ENCODE measurements at places on chromosomes 7 and 10.

- DNase-seq = no peak
Observed at GRCh38 chr7:70152313-70152712, 554.0 kb downstream of the AUTS2 start.

DNA sequence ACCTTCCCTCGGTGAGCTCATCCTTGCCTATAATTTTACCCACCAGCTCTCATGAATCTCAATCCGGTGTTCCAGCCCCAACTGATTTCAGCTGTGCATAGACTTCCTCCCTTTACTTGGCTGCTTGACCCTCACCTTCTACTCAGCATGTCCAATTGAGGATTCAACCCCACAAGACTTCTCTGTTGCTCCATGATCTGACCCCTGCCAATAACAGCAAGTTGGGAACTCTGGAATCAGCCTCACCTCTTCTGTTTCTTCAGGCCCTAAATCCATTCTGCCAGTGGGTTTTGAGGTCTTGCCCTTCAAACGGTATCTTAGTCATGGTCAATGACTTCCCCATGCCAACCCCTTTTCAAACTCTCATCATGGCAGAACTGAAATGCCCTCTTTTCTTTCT lies 390.4 kb downstream of the CALN1 start:
- no peak for DNase-seq

DNA sequence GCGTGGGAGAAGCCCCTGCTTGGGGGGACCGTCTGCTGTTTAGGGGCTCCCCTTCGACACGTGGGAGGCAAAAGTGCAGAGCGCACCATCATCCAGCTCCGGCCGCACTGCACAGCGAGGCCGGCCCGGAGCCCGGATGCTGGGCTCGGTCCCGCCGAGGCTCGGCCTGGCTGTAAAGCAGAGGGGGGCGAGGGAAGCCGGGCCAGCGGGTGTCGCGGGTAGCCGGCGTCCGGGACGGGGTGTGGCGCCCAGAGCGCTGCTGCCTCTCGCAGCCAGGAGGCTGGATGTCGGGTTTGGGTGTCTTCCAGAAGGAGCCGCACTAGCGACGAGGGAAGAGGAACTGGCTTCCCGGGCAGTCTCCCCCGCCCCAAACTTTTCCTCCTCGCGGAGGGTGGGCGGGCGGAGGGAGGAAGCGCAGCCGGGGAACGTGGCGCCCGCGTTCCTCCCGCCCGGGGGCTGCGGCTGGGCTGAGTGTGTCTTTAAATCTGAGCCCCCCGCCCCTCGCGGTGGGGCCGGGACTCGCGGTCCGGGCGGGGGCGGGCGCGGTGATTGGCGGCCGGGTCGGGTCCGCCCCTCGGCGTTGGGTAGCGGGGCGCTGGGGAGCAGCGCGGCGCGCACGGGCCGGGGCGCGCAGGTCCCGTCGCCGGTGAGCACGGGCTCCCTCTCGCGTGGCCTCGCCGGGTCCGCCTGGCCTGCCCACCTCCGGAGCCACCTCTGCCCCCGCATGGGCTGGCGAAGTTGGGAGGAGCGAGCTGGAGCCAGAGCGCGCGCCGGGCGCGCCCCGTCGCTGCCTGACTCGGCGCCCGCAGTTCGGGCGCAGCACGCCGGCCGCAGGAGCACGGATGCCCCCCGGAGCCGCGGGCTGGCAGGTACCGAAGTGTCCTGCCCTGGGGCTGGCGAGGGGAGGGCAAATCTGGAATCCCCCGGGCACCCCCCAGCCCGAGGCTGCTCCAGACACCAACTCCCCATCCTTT lies at the start of gene PALD1:
Gene PALD1 (plus strand): TSS at position 577 of the 974 bp plus-strand sequence. CDS start 47,185 bp downstream, outside the sequence.
- DNase-seq = peak; percentile 44

GRCh38 chr10:84391326-84391725 lies 62.9 kb downstream of the CCSER2 start:
- peak; percentile 33 for DNase-seq

GRCh38 chr10:125152450-125153368 lies 7.7 kb downstream of the CTBP2 start:
- peak; percentile 47 for DNase-seq
